Karpas-422 (cell line): ENCODE measurements at places on chromosomes 2 and 18.

GRCh38 chr2:139365189-139365588 lies 585.0 kb upstream of the NXPH2 start:
- DNase-seq: no peak

- no peak for DNase-seq
Measured at GRCh38 chr2:109423556-109424359, 190.0 kb downstream of the SEPTIN10 start.

DNA sequence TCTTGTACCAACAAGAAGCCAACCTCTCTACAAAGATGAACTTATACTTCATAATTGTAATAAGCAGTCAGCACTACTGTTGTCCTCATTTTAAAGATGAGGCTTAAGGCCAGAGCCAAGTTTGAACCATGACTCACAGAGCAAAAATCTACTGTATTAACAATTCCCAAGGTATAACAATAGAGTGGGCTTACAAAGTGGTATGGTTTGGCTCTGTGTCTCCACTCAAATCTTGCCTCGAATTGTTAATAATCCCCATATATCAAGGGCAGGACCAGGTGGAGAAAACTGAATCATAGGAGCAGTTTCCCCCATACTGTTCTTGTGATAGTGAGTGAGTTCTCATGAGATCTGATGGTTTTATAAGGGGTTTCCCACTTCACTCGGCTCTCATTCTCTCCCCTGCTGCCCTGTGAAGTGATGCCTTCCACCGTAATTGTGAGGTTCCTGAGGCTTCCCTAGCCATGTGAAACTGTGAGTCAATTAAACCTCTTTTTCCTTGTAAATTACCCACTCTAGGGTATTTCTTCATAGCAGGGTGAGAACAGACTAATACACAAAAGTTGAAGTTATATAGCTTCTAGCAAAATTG lies 19.5 kb downstream of the MRPL44 start:
- no peak for DNase-seq

DNA sequence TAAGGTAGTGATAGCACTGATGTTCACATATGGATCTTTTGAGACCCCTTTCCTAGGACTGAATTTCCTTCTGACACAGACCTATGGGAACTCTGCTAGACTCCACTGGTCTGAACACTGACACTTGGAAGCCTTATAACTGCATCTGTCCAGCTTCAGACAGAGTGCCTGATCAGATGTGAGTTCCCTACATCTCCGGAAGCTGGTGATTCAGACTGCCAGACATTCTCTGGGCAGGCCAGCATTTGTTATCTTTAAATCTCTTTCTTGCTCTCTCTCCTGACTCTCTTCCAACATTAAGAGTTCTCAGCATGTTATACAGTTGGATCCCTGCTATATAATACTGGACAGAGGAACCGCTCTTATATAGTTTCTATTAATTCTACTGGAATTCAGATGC lies 408.5 kb downstream of the ZEB2 start:
- DNase-seq: no peak

DNA sequence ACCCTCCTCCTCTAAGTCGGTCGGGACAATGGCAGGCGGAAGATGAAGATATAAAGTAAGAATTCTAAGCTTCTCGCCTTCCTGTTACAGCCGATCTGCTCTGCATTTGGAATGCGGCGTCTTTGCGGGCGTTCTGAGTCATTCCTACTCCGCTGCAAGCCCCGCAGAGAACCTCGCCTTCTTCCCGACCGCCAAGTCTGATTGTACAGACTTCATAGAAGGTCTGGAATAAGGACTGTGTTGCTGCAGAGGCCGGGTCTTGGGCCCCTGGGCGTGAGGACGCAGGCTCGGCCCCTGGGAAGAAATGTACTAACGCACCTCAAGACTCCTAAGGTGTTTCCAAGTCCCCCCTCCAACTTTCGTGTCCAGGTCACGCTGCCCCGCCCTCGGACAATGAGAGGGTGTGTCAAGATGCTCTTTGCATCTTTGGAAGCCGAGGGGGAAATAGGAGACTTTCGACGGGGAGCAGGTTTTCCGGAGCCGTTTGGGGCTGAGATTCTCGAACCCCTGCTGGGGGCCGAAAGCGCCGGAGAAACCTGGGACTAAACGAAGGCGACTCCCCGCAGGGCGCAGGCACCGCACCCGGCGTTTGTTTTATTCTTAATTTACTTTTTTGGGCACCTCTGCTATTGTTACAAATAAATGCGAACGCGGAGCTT lies 12.7 kb upstream of the PAX3 start:
- DNase-seq: no peak

DNA sequence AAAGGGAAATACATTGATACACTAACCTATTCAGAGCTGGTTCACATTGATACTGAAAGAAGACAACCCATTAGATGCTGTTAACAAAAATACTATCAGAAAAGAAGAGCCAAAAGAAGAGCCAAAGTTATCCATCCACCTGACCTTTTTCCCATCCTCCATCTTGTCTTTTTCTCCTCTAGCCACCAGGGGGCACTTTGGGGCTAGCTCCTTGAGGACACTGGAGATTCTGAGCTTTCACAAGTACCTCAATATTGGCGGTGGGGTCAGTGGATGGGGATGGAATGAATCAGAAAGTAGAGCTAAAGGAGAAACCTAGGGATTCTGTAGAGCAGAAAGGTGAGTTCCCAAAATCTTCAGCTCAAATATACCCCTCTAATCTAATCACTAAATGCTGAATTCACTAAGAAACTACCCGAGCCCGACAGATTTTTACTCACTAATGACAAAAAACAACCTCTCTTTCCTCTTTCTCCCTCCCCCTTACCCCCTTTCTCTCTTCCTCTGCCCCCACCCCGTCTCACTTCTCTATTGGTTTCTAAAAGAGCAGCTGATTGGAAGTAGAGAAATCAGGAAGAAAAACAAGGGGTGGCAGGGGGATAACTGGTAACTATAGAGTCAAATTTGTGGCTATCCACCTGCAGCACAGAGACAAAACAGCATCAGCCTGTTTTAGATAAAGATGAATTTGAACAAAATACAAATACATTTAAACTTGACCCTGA lies 203.3 kb downstream of the TCF4 start:
- peak; percentile 86 for DNase-seq

DNA sequence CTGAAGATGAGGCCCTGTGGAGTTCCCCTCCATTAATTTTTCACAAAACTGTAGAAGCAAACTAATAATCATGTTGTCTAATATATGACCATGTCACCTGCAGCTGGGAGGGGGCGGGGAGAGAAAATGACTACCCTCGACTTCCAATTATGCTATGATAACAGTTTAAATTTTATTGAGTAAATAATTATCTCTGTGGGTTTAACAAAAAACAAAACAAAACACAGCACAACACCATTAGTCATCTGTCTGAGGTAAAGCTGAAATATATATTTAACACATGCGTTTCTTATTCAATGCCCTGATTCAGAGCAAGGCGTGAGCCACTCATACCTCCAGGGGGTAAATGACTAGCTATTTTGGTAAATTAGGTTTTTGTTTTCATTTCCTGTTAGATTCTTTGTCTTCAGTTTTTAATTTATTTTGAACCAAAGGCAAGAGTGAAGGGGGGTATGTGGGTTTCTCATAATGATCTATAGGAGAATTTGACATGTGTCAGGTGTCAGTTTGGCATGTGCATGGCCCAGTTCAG lies 77.4 kb upstream of the ZCCHC2 start:
- no peak for DNase-seq

DNA sequence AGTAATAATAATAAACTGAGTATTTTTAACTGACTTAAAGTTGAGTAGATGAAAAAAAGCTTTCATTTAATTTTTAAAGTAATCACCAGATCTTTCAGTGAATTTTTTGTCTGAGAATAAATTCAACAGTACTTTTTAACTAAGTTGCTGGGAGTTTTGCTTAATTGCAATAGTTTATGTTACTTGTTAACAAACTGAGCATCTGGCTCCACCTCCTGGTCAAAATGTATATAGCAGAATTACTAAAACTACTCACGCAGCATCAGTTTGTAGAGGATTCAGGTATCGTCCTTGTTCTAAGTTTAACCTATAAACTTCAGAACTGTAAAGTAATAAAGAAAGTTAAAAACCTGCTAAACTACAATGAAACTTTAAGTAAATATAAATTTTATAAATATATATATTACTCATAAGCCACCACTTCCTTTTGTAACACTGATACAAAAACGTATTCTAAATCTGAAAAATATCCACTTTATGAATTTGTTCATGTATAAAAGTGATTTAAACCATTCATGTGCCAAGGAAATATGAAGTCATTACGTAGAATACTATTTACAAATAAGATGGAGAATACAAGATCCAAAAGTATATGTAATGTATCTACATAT lies 21.3 kb downstream of the NOL10 start:
- DNase-seq: peak; percentile 89

DNA sequence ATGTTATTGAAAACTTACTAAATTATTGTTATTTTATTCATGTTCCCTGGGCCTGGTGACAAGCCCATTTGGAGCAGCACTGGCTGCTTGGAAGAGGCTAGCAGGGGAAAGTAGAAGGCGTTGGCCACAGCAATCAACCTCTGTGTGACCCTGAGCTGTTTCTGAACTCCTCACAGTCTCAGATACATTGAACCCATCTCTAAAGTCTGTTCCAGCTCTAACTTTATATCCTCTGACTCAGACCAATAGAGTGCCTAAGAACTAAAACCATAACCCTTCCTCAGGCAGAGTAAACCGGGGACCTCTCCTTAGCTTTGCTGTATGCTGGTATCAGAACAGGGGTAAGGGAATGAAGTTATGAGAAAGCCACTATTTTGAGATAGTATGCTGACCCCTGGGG lies 96.4 kb upstream of the NOL4 start:
- DNase-seq: no peak

- peak; percentile 55 for DNase-seq
Measured at GRCh38 chr2:136117391-136117841, 533 bp downstream of the CXCR4 start.

- no peak for DNase-seq
Measured at GRCh38 chr2:111665011-111665410, 219.0 kb downstream of the ANAPC1 start.

DNA sequence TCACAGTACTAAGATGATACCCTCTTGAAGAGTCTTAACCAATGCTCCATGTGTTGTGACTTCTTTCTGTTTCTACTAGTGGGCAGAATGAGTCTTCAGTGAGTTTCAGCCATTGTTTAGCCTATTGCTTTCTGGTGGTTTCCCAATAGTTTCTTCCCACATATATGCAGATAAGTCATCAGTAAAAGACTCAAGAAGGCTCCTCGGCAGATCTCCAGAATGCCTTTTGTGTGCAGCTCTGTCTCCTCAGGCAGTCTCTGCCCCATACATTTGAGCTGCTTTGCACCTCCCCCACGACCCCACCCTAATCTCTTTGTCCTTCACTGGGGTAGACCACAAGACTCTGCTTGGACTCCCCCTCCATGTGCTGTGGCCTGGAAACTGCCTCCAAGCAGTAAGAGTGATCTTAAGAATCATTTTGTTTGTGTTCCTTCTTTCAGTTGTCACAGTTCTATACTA lies 71.6 kb upstream of the CHRNA1 start:
- DNase-seq: no peak

- DNase-seq: peak; percentile 80
Measured at GRCh38 chr2:4354678-4355077, 651.3 kb downstream of the DCDC2C start.

DNA sequence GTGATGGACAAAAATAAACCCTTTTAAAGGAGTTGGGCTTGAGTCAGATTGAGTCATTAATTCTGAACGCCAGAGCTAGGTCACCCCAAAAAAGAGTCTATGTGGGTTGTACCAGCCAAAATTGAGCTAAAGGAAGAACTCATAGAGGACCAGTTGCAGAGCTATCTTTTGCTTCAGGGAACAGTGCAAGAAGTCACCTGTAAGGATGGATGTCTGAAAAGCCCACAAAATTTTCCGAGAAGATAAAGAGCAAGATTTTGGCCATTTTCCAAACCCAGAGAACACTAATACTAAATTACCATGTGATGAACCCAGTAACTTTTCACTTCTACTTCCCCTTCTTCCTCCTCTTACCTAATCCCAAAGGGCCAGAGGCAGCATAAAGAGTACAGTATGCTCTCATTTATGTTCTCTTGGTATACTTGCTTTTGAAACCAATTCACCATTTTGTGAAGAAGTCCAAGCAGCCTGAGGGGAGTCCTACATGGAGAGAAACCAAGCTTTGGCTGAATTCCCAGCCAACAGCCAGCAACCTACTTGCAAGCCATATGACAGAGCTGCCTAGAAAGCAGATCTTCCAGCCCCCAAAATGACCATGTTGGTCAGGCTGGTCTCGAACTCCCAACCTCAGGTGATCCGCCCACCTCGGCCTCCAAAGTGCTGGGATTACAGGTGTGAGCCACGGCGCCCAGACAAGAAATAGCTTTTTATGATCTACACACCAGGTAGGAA lies 551.7 kb downstream of the SATB2 start:
- no peak for DNase-seq

DNA sequence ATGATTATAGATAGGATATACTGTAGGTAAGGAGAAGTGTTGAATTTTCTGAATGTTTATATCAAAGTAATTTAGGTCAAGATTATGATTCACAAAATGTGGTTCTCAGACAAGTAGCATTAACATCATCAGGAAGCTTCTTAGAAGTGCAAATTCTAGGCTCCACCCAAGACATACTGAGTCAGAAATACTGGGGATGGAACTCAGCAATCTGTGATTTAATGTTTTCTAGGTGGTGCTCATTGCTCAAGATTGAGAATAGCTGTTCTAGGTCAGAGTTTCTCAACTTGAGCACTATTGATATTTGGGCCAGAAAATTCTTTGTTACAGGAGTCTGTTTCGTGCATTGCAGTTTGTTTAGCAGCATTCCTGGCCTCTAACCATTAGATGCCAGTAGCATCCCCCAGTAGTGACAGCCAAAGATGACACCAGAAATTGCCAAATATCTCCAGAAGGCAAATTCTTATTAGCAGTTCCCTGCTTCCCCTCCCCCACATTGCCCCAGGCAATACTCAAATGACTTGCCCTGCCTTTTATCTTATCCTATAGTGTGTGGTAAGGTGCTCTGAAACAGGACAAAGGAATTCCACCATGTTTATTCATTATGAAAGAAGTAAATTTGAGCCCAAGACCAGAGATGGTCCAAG lies 1001.2 kb downstream of the DPP10 start:
- DNase-seq: no peak

- DNase-seq: no peak
Measured at GRCh38 chr2:30300456-30301221, 69.3 kb downstream of the LBH start.

DNA sequence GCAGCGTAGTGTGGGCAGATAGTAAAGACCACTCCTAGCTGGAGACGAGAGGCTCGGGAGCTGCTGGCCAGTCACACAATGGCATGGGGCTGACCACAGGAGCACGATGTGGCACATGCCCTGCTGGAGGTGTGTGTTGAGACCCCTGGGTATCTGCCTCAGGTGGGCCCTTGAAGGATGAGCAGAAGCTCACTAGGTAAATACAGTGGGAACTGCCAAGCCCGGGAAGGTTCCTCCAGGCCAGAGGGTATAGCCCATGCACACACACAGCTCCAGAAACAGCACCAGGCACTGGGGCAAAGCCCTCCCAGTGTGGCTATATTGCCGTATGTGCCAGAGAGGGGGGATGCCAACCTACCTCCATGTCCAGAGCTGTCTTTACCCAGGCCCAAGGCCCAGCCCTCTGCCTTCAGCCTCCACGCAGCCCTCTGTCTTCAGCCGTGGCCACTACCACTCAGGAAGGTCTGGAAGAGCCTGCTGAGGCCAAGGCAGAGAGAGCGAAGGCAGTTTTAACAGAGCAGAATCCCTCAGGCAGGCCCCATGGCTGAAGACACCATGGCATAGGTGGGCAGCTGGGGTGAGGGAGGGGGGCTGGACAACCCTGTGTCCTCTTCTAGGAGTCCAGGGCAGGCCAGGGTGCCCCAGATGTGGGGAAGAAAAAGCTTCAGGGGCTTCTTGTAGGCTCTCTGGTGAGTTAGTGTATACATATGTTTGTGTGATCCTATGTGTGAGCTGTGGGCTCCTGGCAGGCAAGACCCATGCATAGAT lies 7.0 kb upstream of the ARID5A start:
- DNase-seq: no peak

- no peak for DNase-seq
Measured at GRCh38 chr2:100653449-100654035, 90.7 kb downstream of the PDCL3 start.
